ENCODE measurements at places on chromosomes 3 and 15. TPM values are rescaled to one million over a fixed set of nuclear protein-coding genes. Genes with fewer than 3 reads are reported as not detected.
A peak's percentile ranks its signal among the peaks of the same experiment; 100 is the strongest.

The ADAMTS17 gene
- total RNA-seq: 0.10 TPM

The GOLGA8S gene
- 0.12 TPM for total RNA-seq

The NUDT16 gene
- total RNA-seq: 17.6 TPM

The CLDN16 gene
- not detected for total RNA-seq

The RSRC1 gene
- total RNA-seq: 54.6 TPM

The CHST2 gene
- 24.8 TPM for total RNA-seq

The C2CD4A gene
- total RNA-seq: not detected

The PGBD4 gene
- 5.6 TPM for total RNA-seq

The DPPA2 gene
- total RNA-seq: not detected

The KBTBD13 gene
- total RNA-seq: not detected

The GOLGA6L7 gene
- not detected for total RNA-seq

- no peak for DNase-seq
These were observed 37.3 kb downstream of the CYFIP1 start for GRCh38 chr15:22942877-22943276.

DNA sequence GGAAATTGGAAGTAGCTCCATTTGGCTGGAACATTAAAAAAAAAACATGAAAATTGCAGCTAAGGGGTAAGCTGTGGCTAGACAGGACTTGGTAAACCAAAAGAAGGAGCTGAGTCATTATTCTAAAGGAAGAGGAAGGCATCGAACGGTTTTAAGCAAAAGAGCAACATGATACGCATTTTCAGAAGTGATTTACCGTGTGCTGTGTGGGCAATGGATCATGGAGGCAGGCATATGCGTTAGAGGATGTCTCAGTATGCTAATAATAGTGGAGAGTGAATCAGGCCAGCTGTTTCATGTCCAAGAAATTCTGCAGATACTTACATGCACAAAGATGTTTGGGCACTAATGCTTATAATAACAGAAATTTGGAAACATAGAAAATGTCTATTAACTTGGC, 409.1 kb upstream of the ATP11B start:
- no peak for DNase-seq

- DNase-seq: peak; percentile 64
These were observed 94.5 kb downstream of the SERPINI1 start for GRCh38 chr3:167830007-167830406.

- no peak for DNase-seq
These were observed 1.3 kb downstream of the ST3GAL6 start for GRCh38 chr3:98764472-98764884.

- DNase-seq: no peak
These were observed 5.0 kb upstream of the MYL3 start for GRCh38 chr3:46868287-46868686.

- no peak for DNase-seq
These were observed 50.8 kb upstream of the PLAAT1 start for GRCh38 chr3:193190146-193190786.

DNA sequence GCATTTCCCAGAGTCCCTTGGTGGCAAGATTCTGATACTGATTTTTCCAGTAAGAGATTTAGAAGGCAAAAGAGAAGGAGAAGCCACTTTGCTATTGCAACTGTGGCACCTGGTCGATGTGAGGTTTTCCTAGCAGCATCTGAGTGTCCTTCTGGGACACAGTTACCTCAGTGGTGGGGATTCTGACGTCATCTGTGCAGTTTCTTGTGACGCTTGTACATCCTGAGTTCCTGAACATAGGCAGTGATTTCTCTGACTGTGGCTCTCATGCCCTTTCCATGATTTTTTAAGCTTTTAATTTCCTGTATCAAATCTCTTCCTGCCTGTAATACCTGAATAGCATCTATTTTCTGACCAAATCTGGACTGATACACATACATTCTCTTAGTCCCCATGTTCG, 8.9 kb downstream of the USP13 start:
- DNase-seq: no peak

- DNase-seq: no peak
These were observed 17.7 kb upstream of the CPA3 start for GRCh38 chr3:148847351-148847750.

GRCh38 chr3:72698154-72698917, 149.9 kb downstream of the SHQ1 start:
- DNase-seq: no peak

- peak; percentile 26 for DNase-seq
These were observed 828 bp upstream of the VWA5B2 start for GRCh38 chr3:184228376-184229137.

GRCh38 chr3:126547721-126548120, 11.0 kb downstream of the C3orf22 start:
- no peak for DNase-seq
